ENCODE measurements at places on chromosomes 16 and 17.

DNA sequence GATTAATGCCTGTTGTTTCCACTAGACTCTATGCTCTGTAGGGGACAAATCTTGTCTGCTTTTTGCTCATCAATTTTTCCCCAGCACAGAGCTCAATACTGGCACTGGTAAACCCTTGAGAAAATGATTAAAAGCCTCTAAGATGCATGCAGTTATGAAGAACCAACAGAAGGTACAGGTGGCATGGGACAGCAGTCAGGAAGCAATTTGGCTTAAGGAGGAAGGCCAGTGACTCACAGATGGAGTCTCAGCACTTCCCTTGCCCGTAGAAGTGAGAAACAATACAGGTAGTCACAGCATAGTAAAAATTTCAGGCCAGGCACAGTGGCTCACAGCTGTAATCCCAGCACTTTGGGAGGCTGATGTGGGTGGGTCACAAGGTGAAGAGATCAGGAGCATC lies 504.7 kb upstream of the RBFOX1 start:
- DNase-seq = no peak

- no peak for DNase-seq
Observed at GRCh38 chr17:79628861-79629547, 18.2 kb upstream of the RBFOX3 start.

DNA sequence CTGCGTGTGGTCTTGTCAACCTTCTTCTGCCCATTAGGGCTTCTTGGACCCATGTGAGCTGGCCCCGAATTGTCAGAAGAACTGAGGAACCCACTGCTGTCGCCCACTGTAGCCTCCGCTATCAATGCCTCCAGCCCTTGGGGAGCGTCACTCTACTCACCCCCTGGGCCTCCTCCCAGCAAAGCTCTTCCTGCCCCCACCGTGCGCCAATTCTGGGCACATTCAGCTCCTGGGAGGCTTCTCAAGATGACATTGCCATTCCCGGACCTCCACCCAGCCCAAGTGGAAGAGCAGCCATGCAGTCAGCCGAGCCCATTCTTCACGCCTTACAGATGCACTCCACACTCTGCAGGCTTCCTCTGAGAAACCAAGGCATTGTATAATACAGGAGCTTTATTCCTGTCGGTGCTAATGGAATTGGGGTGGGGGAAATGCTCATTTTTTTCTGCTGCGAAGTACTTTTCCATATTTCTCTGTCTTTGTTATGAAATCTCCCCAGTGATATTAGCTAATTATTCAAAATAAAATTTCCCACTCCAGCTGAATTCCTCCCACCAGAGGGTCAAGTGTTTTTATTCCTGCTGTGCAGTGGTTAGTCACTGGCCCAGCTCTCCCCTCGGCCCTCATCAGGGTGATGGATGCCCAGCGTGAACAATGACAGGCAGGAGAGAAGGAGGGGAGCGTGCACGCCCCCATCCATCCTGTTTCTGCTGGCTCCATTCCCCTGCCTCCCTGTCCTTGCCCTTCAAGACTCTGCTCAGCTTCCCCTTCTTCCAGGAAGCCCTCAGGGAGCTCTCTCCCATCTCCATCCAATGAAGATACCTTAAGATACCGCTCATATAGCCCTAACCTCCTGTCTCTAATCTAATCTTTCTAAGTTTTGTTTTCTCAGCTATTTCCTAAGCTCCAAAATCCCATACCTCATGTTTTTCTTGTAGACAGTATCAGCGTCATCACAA lies 87.7 kb downstream of the C16orf95 start:
- no peak for DNase-seq

- peak; percentile 39 for DNase-seq
Observed at GRCh38 chr17:42378959-42379594, 9.2 kb downstream of the STAT3 start.

DNA sequence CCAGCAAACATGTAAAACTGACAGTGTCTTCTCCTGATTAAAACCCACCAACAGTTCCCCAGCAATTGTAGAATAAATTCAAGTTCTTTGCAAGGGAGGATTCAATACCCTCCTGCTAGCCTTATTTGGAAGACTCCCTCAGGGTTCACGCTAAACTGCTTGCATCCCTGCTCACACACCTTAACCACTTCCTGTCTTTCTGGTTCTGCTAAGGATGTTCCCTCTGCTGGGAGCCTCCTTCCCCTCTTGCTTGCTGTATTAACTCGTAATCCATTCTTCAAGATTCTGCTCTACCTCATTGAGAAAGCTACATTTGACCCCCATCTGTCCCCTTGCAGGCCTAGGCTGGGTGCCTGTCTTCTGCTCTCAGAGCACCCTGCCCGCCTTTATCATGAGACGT lies 2.3 kb upstream of the SHISA6 start:
- no peak for DNase-seq

DNA sequence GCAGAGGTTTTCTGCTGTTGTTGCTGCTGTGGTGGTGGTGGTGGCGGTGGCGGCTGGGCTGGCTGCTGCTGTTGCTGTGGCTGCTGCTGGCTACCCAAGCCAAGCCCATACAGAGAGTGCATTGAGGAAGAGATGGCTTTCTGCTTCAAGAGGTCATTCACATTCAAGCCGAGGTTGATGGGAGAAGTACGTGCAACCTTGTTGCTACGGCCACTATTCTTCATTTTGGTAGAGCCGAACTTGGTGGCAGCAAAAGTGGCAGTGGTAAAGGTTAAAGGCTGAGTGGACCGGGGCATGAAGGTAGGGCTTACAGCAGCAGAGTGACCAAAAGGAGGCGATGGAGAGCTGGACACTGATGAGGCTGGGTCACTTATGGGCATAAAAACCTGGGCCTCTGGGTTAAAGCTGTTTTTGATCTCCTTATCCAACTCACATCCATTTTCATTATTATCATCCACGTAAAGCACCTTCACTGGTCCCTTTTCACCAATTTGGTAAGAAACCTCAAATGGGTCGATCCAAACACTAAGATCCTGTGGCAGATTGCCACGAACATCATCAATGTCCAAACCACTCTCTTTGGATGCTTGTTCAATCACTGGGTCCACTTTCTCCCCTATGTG lies 2.8 kb downstream of the TOB1 start:
- peak; percentile 70 for DNase-seq

DNA sequence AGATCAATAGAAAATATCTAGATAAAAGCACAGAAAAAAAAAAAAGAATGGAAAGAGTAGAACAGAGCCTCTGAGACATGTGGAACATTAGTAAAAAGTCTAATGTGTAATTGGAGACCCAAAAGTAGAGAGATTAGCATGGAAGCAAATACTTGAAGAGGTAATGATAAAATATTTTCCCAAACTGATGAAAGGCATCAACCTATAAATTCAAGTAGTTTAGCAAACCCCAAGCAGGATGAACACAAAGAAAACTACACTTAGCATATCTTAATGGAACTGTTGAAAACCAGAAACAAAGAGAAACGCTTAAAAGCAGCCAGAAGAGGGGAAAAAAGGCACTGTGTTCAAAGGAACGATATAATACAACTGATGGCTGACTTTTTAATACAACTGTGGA lies 16.4 kb downstream of the NF1 start:
- no peak for DNase-seq

GRCh38 chr17:3512505-3513171 lies 36.8 kb downstream of the ASPA start:
- no peak for DNase-seq

DNA sequence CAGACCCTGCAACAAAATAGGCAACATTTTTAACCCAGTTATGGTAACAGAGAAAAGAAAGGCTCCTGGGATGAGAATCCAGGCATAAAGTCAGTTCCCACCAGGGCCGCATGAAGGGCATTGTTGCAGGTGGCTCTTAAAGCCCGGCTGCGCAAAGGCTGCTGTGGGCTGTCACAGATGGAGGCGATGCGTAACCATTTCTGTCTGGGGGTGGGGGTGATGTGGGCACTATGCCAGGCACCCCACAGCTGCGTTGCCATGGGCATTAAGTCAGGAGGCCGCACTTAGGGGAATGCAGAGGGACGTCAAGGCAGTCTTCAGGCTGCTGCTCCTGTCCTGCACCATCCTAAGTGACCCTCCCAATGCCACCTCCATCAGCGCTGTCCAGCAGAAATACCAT lies 228.4 kb downstream of the CPPED1 start:
- DNase-seq = no peak

- peak; percentile 73 for DNase-seq
Observed at GRCh38 chr16:50326835-50327465, 41.8 kb downstream of the BRD7 start.

GRCh38 chr16:20291208-20292206 lies 35.8 kb downstream of the GP2 start:
- DNase-seq = no peak

- DNase-seq = no peak
Observed at GRCh38 chr17:17758941-17759563, 77.7 kb downstream of the SREBF1 start.

DNA sequence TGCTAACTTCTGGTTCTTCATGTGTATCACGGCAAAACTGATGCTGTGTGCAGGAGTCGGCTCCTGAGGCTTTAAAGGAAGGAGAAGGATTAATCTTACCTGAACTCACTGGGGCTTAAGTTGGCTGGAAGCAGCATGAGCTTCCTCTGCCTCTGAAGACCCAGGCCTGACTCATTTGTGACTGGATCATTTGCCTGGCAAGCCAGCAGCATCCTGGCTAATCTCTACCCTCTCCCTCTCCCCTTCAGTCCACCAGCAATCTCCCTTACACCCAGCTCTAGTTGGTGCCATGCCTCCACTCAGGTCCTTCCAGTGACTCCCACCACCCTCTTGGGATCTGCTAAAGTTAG lies 150.3 kb downstream of the IRX3 start:
- peak; percentile 8 for DNase-seq

All from hematopoietic multipotent progenitor cell treated with erythropoietin and hydrocortisone succinate and interleukin-3 and kit ligand, for 6 days (in vitro differentiated cells).